COR-L47 (cell line): ENCODE measurements at places on chromosomes 3 and 15.

DNA sequence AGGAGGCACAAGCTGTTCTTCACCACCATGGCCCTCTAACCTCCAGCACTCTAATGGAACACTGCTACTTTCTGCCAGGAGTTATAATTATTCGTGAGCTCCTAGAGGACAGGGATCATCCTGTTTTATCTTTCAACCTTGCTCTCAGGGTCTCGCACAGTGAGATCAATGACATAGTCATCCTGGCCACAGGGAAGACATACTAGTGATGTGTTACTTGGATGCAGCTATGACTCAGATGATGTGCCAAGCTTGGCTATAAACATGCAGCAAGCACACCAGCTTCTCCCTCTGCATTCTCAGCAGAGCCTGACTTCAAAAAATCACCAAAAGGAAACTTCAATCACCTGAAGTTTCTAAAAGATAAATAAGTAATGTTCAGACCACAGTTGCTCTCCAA is 203.8 kb upstream of the HES1 start:
- no peak for DNase-seq

DNA sequence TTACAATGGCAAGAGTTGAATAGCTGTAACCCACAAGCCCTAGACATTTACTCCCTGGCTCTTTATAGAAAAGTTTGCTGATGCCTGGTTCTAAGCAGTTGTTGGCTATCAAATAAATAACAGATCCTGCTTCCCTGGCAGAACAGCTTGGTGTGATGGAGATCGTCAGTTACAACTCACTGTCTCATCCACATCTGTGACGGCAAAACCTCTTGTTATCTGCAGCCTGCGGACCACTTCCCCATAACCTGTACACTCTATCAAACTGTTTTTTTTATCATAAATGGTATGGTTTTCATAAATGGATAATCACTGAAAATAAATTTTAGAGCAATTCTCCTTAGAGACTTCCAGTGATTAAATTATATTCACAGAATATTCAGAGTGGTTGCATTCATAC is 14.1 kb downstream of the ZDHHC3 start:
- DNase-seq: no peak

GRCh38 chr15:84832448-84833040 is 15.4 kb downstream of the ALPK3 start:
- no peak for DNase-seq

- no peak for DNase-seq
Measured at GRCh38 chr3:172125053-172125452, 85.7 kb downstream of the FNDC3B start.

DNA sequence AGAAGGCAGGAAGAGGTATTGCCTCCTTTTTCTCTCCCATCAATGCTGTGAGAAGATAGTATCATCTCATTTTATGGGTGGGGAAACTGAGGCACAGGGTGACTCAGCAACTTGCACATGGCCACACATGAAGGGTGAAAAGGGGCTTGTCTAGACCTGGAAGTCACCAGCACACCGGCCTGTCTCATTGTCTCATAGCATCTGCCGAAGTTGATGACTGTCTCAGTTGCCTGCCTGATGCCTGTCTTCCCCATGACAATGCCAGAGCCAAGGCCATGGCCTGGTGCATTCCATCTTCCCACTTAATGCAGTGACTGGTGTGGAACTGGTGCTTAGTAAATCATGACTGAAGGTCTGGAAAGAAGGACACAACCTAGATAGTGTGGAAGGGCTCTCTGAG is 27.9 kb upstream of the PRR23E start:
- DNase-seq: no peak

DNA sequence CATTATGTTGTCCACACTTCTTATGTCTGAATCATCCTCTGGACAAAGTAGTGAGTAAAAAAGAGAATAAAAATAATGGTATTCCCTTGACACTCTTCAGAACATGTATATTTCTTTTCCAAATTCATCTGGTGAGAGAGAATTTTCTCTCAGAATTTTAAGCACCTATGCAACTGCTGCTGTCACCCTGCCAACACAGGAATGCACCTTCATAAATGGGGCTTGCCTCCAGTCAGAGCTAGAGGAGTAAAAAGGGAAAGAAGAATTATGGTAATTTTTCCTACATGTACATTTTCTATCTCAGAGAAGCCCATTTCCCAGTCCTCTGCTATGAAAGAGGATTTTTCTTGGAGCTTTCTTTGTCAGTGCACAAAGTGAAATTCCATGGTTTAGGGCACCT is 92.2 kb upstream of the ALCAM start:
- DNase-seq: no peak

DNA sequence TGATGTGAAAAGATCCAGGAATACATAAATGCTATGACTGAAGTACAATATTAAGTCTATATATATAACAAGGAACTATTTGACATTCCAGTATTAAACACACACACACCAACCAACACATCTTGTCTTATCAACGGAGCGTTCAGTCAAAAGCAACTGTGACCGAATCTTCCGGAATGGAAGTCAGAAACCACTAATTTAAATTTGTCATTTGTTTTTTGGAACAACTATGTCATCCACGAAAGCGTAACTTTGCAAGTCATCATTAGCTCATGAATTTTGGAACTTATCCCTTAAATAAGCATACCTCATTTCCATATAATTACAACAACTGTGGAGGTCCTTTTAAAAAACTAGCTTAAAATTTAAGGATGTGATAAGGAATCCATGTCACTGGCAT is 5.0 kb downstream of the ZNF385D start:
- no peak for DNase-seq

DNA sequence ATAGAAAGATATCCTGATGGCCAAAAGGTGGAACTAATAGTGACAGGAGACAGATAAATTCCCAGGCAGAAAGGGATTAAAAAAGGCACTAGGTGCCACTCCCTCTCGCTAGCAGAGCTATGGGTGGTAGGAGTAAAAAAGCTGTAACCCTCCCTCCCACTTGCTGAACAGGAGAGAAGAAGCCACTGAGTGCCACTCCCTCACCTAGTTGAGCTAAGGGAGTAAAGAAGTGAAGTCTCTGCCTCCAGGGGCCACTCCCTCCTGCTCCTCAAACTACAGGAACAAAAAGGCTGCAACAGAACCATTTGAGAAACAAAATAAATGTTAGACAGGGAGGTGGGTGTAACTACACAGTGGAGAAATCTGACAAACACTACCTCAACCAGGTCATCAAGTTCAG is 276.2 kb upstream of the EPHA6 start:
- DNase-seq: no peak

- DNase-seq: peak; percentile 86
Measured at GRCh38 chr3:192917404-192918274, at the start of gene MB21D2. Gene MB21D2, minus strand, starts transcription at chr3:192917856. Its CDS starts 16 bp downstream, at chr3:192917840.

- DNase-seq: no peak
Measured at GRCh38 chr3:4746241-4746958, 232.8 kb upstream of the BHLHE40 start.

DNA sequence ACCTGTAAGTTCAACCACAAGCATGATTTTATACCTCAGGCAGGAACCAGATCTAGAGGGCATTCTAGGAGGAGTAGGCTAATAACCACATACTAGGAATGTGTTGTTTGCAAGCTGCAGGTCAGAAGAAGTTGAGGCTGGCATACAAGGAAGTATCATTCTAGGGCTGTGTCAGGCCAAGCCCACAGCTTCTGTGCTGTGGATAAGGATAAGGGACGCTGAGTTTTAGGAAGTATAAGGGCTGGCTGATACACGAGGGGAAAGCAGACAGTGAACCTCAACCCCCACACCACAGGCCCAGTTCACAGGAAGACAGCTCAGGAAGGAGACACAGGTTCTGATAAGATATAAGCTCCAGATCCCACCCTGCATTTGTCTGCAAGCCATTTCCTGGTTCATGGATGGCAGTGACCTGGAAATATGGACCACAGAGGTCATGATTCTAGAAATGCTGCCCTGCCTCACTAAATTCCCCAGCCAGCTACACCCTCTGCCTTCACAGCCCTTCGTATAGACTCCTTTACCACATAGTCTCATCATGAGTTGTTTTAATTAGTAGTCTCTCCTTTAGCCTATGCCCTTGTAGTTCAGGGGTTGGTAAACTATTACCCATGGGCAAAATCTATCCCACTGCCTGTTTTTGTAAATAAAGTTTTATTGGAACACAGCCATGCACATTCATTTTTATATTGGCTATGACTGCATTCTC is 260.7 kb downstream of the OPA1 start:
- no peak for DNase-seq

GRCh38 chr15:54289590-54290136 is 311.4 kb downstream of the UNC13C start:
- DNase-seq: no peak

GRCh38 chr3:133828576-133829309 is 23.1 kb downstream of the SRPRB start:
- DNase-seq: no peak

DNA sequence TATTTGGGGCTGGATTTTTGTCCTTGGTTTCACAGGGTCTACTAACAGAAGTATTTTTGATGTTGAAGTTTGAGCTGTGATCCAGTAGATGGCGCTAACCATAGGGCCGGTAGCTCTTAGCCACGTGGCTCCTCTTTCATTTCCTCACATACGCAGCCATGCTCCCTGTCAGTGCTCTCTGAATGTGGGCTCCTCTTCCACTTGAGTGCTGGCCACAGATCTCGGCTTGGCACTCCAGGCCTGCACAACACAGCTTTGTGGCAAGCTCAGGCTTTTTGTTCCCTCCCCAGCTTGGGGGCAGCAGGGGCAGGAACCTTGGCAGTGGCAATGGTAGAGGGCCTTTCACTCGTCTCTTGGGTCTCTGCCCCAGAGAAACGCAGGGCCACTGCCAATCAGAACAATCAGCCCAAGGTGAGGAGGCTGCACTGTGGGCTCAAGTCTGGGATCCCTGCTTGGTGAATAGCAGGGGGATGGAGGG is 18.6 kb upstream of the DNAAF4 start:
- peak; percentile 39 for DNase-seq

DNA sequence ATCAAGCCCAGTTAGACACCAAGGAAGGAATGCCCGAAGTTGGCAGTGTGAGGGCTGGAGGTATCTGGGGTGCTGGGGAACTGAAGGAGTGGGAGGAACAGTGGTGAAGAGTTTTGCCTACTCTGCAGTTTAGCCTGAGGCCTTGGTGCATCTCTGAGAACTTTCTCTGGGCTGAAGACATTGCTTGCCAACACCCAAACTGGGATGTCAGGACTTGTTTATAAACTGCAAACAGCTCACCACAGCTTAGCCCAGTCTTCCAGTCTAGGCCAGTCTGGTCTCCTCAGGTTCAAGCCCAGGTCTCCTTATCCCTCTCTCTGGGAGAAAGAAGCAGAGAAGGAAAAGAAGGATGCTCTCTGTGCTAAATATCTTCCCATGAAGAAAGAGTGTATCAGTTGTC is 68.0 kb upstream of the BOC start:
- no peak for DNase-seq

DNA sequence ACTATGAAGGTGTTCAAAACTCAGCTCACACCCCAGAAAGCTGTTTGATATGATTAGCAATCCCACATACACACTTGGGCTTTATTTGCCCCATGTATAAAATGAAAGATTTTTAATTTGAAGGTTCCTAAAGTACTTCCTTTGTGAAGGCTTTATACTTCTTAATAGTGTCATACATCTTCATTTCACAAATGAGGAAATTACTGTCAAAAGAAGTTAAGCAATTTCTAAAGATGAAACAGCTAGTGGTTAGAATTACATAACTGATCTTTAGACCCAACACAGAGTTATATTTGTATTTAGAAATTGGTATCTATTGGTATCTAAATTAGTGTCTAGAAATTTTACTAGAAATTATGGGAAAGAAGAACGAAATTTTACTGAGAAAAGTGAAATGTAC is 7.1 kb downstream of the CD200R1 start:
- DNase-seq: no peak

DNA sequence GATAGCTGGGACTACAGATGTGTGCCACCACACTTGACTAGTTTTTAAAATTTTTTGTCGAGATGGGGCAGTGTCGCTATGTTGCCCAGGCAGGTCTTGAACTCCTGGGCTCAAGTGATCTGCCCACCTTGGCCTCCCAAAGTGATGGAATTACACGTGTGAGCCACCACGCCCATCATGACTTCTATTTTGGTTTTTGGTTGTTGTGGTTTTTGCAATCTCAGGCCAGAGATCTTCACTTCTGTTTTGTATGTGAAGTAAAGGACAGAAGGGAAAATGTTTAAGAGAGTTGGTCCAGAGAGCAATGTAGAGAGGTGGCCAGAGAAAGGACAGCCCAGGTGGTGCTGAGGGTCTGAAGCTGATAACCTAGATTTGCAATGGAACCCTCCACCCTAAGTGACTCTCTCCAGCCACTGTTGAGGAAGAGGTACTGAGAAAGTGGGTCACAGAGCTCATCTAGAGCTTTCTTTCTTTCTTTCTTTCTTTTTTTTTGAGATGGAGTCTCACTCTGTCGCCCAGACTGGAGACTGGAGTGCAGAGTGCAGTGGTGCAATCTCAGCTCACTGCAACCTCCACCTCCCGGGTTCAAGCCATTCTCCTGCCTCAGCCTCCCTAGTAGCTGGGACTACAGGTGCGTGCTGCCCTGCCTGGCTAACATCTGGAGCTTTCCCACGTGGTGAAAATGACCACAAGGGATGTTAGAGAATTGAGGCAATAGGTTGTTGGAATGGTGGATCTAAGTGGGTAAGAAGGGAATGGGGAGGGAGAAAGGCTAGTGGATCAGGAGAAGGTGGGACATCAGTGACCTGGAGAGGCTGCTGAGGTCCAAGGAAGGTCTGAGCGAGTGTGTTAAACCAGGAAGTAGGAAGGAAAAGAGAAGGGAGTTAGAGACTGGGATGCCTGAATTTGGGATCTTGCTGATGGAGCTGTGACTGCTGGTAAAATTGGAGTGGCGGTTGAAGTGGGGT is 22.4 kb upstream of the SEMA4B start:
- no peak for DNase-seq

- DNase-seq: no peak
Measured at GRCh38 chr3:10810376-10810775, 5.7 kb upstream of the SLC6A11 start.

DNA sequence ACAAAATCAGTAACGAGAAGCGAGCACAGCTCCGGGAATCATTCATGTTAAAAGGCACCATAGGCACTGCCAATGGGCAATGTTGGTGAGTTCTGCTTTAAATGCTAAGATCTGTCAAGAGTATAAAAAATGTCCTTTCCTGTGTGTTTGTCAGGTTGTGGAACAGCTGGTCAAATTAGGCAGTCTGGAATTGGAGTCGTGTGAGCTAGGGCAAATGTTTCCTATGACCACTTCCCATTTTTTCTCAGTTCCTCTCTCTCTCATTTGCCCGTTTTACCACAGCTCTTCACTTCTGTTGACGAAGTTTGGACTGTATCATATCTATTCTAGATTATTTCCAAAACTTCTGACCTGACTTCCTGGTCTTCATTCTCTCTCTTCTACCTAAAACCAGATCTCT is 60.8 kb upstream of the GOLIM4 start:
- no peak for DNase-seq

GRCh38 chr15:60685346-60685937 is 206.5 kb upstream of the ICE2 start:
- no peak for DNase-seq
